Osteoblast (primary cell): ENCODE measurements at places on chromosomes 6 and 20. TPM values are rescaled to one million over a fixed set of nuclear protein-coding genes. Genes with fewer than 3 reads are reported as not detected.

DNA sequence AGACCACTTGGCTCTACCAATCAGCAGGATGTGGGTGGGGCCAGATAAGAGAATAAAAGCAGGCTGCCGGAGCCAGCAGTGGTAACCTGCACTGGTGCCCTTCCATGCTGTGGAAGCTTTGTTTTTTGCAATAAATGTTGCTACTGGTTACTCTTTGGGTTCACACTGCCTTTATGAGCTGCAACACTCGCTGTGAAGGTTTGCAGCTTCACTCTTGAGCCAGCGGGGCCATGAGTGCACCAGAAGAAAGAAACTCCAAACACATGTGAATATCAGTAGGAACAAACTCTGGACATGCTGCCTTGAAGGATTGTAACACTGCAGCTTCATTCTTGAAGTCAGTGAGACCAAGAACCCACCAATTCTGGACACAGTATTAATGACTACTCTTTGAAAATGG is 89.9 kb upstream of the MBOAT1 start:
- H3K4me1 ChIP-seq: no peaks in the 10 kb centered on the region
- no peaks in the 10 kb centered on the region for H3K27me3 ChIP-seq
- no peak for DNase-seq
- no peak overlapping the region for H3K27ac ChIP-seq
- H3K36me3 ChIP-seq: no peaks in the 10 kb centered on the region

GRCh38 chr6:107600936-107601335 is 111.0 kb downstream of the SOBP start:
- no peaks in the 10 kb centered on the region for H3K36me3 ChIP-seq
- H3K27ac ChIP-seq: no peak overlapping the region
- no peak overlapping the region for H3K4me3 ChIP-seq
- H3K4me1 ChIP-seq: no peaks in the 10 kb centered on the region

DNA sequence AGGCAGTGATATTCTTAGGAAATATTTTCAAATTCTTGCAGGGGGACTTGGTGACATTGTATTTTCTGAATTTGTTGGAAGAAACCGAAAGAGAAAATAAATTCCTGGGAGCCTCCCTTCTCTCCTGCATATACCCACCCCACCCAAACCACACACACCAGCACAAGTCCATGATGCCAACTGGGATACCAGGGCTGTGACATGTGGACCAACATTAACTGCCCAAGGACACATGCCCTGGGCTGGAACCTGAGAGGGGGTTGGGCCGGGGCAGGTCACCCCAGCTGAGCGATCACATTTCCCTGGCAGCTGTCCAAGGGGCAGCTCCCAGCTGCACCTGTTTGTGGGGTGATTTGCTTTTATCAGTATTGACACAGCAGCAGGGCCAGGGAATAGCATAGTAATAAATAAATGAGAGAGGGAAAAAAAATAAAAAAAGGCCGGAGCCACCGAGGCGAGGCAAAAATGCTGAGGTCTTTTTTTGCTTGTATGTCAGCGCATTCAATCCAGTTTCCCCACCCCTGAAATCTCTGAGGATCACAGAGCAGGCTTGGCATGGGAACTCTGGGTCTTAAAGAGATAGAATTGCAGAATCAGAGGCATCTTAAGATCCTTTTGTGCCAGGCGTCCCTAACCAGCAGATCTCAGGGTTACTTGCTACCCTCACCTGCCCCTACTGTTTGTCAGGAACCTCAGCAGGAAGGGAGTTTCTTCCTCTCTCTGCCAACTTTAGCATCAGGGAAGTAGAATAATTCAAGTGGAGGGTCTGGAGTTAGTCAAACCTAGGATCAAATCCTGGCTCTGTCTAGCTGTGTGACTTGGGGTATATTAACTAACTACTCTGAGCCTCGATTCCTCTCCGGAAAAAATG is 66.5 kb upstream of the PIM1 start:
- no peaks in the 10 kb centered on the region for H3K36me3 ChIP-seq
- H3K27me3 ChIP-seq: peaks cover 6% of the 10 kb centered on the region
- peak overlapping the region; percentile 84 for H3K27ac ChIP-seq
- H3K4me1 ChIP-seq: peaks cover 14% of the 10 kb centered on the region
- H3K4me3 ChIP-seq: peak overlapping the region; percentile 72
- DNase-seq: peak; percentile 69

- H3K27ac ChIP-seq: no peak overlapping the region
- H3K4me3 ChIP-seq: no peak overlapping the region
- H3K27me3 ChIP-seq: no peaks in the 10 kb centered on the region
- H3K4me1 ChIP-seq: no peaks in the 10 kb centered on the region
Measured at GRCh38 chr20:41714030-41714429, 95.9 kb upstream of the CHD6 start.

GRCh38 chr6:151338651-151339200 is 52.6 kb downstream of the ZBTB2 start:
- no peaks in the 10 kb centered on the region for H3K4me1 ChIP-seq
- no peak for DNase-seq
- no peaks in the 10 kb centered on the region for H3K27me3 ChIP-seq
- H3K27ac ChIP-seq: no peak overlapping the region
- peaks cover 10% of the 10 kb centered on the region for H3K36me3 ChIP-seq
- no peak overlapping the region for H3K4me3 ChIP-seq

DNA sequence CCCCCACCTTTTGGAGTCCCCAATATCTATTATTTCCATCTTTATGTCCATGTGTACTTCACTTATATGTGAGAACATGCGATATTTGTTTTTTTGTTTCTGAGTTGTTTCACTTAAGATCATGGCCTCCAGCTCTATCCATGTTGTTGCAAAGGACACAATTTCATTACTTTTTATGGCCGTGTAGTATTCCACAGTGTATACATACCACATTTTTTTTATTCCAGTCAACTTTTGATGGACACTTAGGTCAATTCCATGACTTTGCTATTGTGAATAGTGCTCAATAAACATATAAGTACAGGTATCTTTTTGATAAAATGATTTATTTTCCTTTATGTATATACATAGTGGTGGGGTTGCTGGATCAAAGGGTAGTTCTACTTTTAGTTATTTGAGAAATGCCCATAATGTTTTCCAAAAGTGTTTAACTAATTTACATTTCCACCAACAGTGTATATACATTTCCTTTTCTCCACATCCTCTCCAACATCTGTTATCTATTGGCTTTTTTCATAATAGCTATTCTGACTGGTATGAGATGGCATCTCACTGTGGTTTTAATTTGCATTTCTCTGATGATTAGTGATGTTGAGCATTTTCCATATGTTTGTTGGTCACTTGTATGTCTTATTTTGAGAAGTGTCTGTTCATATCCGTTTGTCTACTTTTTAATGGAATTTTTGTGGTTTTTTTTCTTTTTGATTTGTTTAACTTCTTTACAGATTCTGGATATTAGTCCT is 34.0 kb upstream of the COL10A1 start:
- H3K4me3 ChIP-seq: no peak overlapping the region
- H3K36me3 ChIP-seq: no peaks in the 10 kb centered on the region
- H3K27ac ChIP-seq: no peak overlapping the region

GRCh38 chr20:19991308-19991707 is 25.9 kb upstream of the NAA20 start:
- no peaks in the 10 kb centered on the region for H3K27me3 ChIP-seq
- H3K27ac ChIP-seq: peak overlapping the region; percentile 95
- H3K4me3 ChIP-seq: no peak overlapping the region
- peaks cover 58% of the 10 kb centered on the region for H3K4me1 ChIP-seq
- H3K36me3 ChIP-seq: peaks cover 24% of the 10 kb centered on the region

DNA sequence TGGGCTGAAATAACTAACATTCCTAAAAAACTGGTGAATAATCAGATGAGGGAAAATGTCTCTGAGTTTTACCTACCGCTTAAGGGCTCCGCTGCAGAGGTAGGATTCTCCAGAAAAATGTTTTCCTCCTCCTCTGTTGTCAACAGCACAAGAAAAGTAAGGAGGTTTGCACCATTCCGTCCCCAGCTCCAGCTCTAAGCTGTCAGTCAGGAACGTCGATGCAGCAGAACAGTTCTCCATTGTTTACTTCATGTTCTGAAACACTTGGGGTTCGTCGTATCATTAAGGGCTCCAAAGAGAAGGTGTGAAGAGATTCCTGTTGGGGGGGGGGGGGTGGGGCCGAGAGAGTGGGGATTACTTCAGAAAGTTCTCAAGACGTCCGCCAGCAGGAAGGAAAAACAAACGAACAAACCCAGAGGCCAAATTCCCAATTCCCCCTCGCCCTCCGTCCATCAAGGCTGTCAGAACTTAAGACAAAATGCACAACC is 734 bp downstream of the MMS22L start:
- DNase-seq: peak; percentile 34
- peaks cover 4% of the 10 kb centered on the region for H3K4me1 ChIP-seq
- peak overlapping the region; percentile 98 for H3K4me3 ChIP-seq
- peaks cover 2% of the 10 kb centered on the region for H3K36me3 ChIP-seq

DNA sequence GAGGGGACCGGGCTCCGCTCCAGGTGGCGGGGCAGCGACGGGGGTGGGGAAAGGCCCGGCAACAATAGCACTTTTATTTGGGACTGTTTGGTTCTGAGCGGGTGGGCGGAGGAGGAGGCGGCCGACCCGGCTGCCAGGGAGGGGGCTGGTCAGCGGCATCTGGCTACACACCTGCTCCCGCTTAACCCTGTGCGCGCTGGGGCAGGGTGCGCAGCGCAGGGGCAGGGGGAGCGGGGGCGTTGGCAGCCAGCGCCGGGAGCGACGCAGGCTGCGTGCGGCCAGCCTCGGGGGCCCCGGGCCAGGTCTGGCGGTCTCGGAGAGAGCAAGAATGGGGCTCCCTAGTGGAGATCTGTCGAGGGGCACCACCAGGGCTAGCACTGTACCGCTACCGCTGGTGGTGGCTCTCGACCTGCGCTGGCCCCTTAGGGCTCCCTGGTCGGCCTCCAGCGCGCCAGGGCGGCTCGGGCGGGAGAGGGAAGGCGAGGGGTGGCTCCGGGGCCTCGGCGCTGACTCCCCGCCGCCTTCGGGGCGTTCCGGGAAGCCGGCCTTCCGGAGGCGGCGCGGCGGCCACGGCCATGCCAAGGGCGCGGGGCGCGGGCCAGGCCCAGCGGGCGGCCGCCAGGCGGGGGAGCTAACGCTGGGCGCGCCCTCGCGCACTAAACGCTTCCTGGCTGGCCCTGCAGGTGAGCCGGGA is 92.4 kb downstream of the NCR2 start:
- H3K4me3 ChIP-seq: peak overlapping the region; percentile 52
- DNase-seq: peak; percentile 81
- peaks cover 44% of the 10 kb centered on the region for H3K27me3 ChIP-seq
- H3K27ac ChIP-seq: no peak overlapping the region
- peaks cover 27% of the 10 kb centered on the region for H3K4me1 ChIP-seq

GRCh38 chr6:137801352-137802114 is 65.5 kb upstream of the TNFAIP3 start:
- no peak overlapping the region for H3K4me3 ChIP-seq
- H3K27me3 ChIP-seq: no peaks in the 10 kb centered on the region

DNA sequence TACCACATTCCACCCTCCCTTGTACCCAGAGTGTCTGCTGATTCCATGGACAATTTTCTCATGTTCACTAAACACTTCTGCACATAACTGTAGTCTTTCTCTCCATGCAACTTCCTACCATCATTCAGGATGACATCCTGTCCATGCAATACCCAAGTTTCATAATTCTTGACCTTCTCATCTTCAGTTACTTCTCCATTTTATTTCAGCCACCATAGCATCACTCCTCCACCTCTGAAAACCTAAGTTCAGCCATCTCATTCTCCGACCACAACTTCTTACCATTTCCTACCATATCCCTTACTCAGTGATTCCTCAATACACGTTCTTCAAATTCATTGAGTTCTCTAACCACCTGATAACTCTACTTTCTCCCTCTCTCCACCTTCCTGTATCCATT is 216.5 kb upstream of the TENT5A start:
- H3K4me3 ChIP-seq: no peak overlapping the region
- H3K4me1 ChIP-seq: no peaks in the 10 kb centered on the region
- no peak overlapping the region for H3K27ac ChIP-seq
- DNase-seq: no peak

DNA sequence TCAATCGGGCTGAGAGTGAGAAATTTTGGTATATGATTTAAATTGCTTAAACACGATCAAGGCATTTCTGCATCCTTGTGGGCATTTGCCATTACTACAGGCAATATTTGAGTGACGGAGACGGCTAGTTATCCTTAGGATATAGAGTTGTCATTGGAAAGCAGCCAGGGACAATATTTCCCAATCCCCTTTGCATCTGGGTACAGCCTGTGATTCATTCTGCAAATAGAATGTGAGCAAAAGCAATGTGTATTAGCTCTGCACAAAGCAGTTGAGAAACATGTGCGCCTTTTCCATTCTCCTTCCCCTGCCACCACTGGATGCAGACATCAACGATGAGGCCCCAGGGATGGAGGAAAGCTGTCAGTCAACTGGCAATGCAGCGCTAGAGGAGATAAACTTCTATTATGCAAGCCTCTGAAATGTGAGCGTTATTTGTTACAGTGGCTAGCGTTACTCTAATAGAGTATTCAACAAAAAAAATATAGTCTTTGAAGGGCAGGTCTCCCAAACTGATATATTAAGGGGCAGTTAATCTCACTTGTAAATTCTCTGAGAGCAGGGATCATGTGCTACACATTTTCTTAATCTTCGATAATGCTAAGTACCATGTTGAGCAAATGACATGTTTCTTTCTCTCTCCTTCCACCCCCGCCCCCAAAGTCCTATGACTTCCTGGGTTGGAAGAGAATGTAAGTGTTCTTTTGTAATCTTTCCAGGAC is 37.1 kb upstream of the NCOA3 start:
- H3K4me1 ChIP-seq: peaks cover 26% of the 10 kb centered on the region
- no peaks in the 10 kb centered on the region for H3K36me3 ChIP-seq
- H3K27ac ChIP-seq: peak overlapping the region; percentile 75
- DNase-seq: peak; percentile 91

- H3K27me3 ChIP-seq: peaks cover 9% of the 10 kb centered on the region
- peak; percentile 71 for DNase-seq
- no peak overlapping the region for H3K4me3 ChIP-seq
- peaks cover 9% of the 10 kb centered on the region for H3K4me1 ChIP-seq
- no peak overlapping the region for H3K27ac ChIP-seq
Measured at GRCh38 chr6:41551857-41552256, 5.7 kb downstream of the FOXP4 start.

DNA sequence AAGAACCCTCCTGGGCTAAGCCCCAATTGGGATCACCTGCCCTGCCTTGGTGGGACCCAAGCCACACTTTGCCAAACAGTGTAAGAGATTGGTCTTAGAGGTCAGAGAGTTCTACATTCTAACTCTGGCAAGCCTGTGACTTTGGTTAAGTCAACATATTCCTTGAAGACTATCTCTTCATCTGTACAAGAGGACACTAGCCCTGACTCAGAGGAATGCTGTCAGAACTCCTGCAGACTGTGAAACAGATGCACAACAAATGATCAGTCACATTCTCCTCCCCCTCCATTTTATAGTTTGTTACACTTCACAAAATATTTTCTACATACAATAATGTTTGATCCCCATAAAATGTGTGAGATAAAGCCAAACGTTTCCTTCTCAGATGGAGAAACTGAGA is 91.7 kb upstream of the EPB41L1 start:
- peak; percentile 65 for DNase-seq
- no peaks in the 10 kb centered on the region for H3K36me3 ChIP-seq
- H3K27me3 ChIP-seq: no peaks in the 10 kb centered on the region
- no peak overlapping the region for H3K27ac ChIP-seq
- peaks cover 12% of the 10 kb centered on the region for H3K4me1 ChIP-seq

MAP1LC3A gene
- 24.8 and 29.7 TPM in 2 replicates for total RNA-seq

TAP2 gene
- total RNA-seq: 12.4 and 20.6 TPM in 2 replicates

EPHA7 gene
- 0.29 TPM in 1 of 2 replicates, not detected in the other for total RNA-seq

C20orf141 gene
- 0.29 and 0.36 TPM in 2 replicates for total RNA-seq

ABCF1 gene
- total RNA-seq: 37.3 and 37.4 TPM in 2 replicates

DEFB132 gene
- not detected in 2 replicates for total RNA-seq

PRND gene
- not detected in 2 replicates for total RNA-seq
